ENCODE measurements at places on chromosomes 13 and 19. TPM values are rescaled to one million over a fixed set of nuclear protein-coding genes. Genes with fewer than 3 reads are reported as not detected.

Gene PLK5
- total RNA-seq, result 0.22 TPM

Gene PINLYP
- total RNA-seq, result not detected

Gene CEACAM8
- total RNA-seq, result not detected

Gene HTR2A
- total RNA-seq, result not detected

Gene MBOAT7
- 43.8 TPM for total RNA-seq

Gene TBXA2R
- total RNA-seq, result not detected

Gene ZNF579
- total RNA-seq, result 12.6 TPM

Gene ERICH4
- not detected for total RNA-seq

Gene PTGER1
- total RNA-seq, result 0.29 TPM

Gene ACP7
- total RNA-seq, result not detected

Gene SKA3
- total RNA-seq, result 5.9 TPM

Gene HCST
- total RNA-seq, result not detected

Gene GPX4
- total RNA-seq, result 179 TPM

Gene CD22
- total RNA-seq, result 0.56 TPM

Gene ZNF709
- 0.52 TPM for total RNA-seq

Gene SCEL
- total RNA-seq, result 1.3 TPM

Gene NBEA
- 4.6 TPM for total RNA-seq

All from MCF 10A (cell line).